ENCODE measurements at places on chromosomes 2 and 18.

DNA sequence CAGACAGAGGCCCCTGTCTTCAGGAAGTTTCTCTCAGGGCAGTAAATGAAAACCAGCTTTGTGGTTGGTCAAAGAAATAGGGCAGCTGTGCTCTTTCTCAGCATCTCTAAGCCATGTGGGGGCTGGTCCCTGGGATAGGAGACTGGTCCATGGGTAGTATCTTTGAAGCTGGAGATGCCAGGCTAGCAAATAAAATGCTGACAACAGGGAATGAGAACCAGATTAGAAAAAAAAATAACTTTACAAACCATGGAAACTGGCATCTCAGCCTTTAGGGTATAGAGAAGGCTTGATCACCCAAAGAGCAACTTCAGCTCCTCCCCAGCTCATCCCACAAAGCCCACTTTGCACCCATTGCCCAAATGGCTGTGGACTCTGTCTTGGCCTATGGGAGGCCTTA, 138.1 kb downstream of the TTC32 start:
- DNase-seq = no peak

DNA sequence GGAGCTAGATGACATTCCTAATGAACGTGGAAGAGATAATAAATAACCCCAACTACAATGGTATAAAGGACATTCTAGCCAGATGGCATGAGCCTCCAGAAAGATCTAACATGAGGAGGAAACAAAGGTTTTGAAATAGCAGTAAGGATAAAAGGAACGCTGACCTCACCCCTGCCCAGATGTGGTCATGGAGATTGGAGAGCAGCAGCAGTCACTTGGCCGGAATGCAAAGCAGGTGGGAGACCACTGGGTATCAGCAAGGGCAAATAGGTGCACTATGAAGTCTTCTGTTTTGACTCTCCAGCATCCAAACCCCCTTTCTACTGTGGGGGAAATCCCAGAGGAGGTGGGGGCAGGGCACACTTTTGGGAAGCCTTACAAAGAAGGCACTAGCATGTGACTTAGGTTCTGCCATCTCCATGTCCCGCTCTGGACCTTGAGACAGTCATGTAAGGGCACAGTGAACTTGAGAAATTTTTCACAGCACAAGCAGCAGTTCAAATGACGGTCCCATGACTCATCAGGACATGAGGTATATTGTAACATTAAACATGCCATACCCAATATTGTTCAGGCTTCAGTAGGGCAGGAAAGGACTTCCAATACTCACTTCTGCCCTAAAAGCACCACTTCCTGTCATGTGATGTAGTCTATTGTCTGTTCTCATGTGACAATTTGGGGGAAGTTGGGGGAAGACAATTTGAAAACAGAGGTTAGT, 55.2 kb downstream of the METTL4 start:
- DNase-seq = no peak

DNA sequence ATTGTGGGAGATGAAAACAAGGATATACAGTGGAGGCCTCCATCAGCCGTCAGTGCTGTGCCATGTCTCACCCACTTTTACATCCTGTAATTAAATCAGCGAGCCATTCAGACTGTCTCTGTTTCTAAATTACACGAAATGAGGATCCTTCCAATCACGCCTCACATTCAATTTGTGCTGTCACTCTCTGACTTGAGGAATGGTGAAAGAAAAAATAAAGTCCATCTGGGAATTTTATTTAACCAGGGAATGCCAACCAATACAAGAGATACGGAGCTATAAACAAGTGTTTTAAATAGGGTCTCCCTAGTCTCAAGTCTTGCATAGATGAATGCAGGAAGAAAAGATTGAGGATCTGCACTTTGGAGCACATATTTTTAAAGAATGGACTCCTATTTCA, 72.8 kb downstream of the CMPK2 start:
- DNase-seq = no peak

GRCh38 chr2:215498431-215498830, 62.6 kb upstream of the FN1 start:
- DNase-seq = no peak

- no peak for DNase-seq
Measured at GRCh38 chr2:584863-585823, 92.1 kb downstream of the TMEM18 start.

DNA sequence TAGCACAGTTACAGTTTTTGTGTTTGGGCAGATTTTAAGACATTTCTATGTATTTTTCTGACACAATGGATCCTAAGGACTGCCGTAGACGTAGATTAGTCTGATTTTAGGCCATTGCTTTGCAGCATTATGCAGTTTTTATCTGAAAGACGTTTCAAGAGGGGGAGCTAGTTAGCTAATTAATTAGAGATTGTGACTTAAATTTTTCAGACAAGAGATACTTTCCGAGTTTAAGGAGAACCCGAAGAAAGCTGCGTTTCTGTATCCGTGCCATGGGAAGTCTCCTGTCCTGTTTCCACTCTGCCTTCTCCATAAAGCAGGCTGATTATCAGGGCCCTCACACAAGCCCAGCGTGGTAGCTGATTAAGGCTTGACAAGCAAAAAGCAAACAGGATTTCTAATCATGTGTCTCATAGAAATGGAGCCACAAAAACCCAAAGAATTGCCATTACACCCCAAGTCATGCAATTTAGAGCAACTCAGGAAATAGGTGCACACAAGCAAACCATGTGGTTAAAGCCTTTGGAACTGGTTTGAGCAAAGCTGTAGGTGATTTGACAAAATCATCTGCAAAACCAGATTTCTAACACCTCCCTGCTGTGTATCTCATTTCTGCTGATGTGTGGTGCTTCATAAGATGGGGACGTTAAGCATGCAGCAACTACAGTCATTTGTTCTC, 808.1 kb downstream of the RNF144A start:
- no peak for DNase-seq

DNA sequence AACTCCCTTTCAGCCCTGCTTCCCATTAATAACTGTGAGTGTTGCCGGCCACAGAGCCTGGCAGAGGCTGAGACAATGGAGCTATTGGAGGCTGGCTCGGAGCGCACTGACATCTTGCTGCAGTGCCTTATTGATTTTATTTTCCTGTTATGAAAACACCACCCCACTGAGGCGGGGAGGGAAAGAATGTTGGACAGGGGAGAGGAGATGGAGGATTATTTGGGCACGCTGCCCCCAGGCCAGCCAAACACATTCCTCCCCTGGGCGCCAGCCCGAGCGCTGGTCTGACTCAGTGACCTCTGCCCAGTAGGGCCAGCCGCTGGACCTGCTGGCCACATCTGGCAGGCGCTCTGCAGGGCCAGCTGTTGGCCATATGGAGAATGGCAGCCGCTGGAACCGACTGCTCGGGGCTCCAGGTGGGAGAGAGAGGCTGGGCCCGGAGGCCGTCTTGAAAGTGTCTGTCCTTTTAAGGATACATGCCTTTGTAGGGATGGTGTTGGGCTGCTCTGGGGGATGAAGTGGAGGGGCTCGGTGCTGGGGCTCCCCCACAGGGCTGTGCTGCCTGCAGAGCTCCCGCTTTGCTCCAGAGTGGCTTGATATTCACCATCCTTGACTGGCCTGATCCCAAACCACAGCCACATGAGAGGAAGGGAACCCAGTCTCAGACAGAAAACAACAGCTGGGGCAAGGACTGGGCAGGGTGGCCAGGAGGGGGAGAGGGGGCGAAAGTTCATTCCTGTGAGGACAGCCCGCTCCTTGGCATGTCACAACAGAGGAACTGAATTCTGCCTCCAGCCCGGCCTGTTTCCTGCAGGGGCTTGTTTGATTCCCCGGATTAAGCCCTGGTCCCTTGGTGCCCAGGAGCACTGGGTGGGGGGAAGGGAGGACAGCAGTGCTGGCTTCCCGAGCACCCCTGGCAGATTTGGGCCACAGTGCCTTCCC, 179.0 kb downstream of the KLHL29 start:
- no peak for DNase-seq

DNA sequence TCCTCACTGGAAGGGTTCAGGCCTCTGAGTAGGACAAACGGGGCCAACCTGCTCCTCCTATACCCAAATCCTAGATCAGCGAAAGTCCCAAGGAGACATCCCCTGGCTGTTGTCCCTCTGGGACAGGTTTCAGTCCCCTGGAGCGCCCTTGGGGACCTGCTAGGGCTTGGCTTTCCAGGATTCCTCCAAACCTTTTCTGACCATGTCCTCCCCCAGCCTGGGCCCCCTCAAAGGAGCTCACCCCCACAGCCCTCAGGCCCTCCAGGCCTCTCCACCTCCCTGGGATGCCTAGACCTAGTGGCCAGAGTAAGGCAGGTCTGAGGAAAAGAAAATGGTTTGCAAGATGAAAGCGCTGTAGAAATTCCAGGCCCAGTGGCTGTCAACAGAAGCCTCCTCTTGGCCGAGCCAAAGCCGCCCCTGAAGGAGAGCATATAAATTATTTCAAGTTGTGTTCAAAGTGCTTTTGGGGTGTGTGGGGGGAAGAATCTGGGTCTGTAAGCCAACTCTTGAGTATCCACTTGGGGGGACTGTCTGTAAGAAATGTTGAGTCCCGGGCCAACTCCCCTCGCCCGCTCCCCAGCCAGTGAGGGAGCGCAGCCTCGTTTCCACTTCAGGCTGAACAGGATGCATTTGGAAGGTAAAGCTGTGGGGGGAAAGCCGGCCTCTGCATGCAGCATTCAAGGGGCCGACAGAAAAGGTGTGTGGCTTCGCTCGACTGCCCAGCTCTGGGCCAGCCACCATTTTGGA, 158.6 kb downstream of the DYSF start:
- DNase-seq = no peak

DNA sequence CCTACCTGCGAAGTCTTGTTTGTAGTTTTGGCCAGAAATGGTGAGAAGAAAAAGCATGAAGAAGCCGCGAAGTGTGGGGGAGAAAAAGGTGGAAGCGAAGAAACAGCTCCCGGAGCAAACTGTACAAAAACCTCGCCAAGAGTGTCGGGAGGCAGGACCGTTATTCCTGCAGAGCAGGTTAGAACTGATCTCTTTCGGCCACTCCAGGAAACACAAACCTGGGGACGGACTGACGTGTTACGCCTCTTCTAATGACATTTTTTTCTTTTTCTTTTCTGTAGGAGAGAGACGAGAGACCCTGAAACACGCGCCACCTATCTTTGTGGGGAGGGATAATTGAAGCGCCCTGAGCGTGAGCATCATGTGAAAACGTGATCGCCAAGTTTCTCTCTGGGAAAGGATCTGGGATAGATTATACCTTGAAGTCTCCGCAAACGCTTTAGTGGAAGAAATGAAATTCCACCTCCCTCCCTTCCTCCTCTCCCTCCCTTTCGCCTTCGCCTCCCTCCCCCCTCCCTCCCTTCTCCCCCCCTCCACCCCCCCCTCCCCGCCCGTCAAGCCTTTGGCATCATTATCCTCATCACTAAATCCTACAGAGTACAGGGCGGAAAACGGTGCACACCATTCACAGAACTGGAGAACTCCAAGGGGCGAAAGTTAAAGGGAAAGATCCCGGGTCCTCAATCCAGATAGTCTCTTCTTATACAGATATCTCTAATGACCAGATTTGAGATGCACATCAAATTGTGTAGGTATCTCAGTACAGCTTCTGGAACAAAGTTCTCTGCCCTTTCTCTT, at the start of gene ZEB2:
ZEB2 (minus strand) TSS at position 186 of the 798 bp plus-strand sequence. CDS start 2,769 bp downstream, outside the sequence.
- DNase-seq = no peak

DNA sequence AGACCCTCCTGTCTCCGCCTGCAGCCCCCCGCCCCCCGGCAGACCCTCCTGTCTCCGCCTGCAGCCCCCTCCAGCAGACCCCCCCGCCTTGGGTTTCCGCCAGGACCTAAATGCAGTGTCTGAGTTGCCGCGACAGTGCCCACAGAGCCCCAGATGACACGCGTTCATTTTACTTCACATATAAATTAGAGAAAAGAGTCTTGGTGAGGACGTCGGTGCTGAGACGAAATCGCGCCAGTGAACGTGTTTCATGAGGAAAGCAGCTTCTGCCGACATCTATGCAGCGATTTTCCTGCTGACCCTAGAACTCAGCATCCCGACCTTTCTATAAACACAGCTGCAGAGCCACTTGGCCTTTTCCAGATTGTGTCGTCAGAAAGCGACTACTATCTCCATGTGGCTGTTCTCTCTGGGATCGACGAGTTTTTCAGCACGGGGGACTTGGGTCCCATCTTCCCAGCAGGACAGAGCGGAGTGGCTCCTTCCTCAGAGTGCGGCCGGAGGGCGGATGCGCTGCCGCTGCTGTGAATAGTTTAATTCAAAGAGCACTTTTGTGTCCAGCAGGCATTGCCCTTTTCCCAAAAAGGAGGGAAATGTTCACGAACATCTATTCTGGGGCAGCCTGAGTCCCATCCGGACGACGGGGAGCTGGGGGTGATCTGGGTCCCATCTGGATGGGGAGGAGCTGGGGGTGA, 136.7 kb downstream of the NFATC1 start:
- DNase-seq = no peak

DNA sequence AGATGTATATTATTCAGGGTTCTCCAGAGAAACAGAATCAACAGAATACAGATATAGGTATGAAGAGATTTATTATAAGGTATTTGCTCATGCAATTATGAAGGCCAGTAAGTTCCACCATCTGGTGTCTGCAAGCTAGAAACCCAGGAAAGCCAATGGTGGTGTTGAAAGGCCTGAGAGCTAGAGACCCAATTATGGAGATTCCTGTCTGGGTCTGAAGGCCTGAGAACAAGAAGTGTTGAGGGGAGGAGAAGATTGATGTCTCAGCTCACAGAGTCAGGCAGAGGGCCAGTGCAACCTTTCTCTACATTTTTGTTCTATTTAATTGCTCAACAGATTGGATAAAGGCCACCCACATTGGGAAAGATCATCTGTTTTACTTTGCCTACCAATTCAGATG, 524.2 kb upstream of the CRIM1 start:
- no peak for DNase-seq

GRCh38 chr18:10070561-10071000, 156.8 kb downstream of the VAPA start:
- no peak for DNase-seq
